Stimulated activated CD8-positive, alpha-beta memory T cell treated with anti-CD3 and anti-CD28 coated beads, Interleukin-7, amount 100 ng/mL, for 1 hour (primary cell): ENCODE measurements at places on chromosomes 13 and 19.

- DNase-seq: no peak
These were observed 23.5 kb downstream of the KCTD15 start for GRCh38 chr19:33819880-33820781.

- DNase-seq: no peak
These were observed 15.1 kb downstream of the CSNK1G2 start for GRCh38 chr19:1956122-1956494.

- no peak for DNase-seq
These were observed 11.5 kb upstream of the WBP4 start for GRCh38 chr13:41049480-41050440.

- DNase-seq: no peak
These were observed 25.2 kb downstream of the PAN3 start for GRCh38 chr13:28163587-28163986.
